ENCODE measurements at places on chromosomes 3 and 15.

DNA sequence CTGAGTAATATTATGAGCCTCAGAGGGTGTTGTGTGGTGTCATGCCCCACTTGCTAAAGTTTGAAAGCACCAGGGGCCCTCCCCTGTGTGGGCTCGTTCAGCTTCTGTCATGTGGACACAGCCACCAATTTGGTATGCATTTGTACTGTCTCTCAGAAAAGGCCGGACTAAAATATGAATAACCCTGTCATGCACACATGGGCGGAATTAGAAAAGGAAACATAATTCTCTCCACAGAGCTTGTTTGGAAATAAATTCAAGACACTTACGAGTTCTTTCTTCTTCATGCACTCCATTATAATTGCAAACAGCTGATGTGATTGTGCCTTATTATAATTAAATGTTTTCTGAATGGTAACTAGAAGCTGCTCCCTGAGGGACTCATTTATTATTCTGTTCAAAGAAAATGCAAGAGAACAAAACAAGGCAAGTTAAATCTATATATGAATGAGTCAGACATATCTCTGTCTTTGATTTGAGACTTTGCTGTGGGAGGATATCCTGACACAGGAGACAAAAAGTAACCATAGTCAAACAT, 39.1 kb downstream of the TRPM1 start:
- no peak for DNase-seq

GRCh38 chr3:172617013-172617706, 93.7 kb downstream of the NCEH1 start:
- DNase-seq: no peak

- DNase-seq: no peak
Observed at GRCh38 chr3:120498556-120499346, 48.0 kb upstream of the FSTL1 start.

DNA sequence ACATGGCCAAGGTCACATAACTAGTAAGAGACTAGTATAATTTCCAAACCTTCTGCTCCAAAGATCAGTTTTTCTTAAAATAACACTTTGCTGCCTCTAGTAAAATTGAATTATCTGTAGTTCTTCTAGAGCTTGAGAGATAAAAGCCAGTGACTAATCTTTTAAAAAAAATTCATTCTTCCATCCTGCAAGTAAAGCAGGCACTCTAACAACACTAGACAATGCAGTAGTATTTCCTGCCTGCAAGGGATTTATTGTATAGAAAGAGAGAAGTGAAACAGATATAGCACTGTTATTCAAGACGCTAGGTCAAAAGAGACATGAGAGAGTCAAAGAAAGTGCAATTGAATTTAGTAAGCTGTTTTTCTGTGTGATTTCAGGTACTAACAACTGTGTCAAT, 159.5 kb upstream of the TBC1D5 start:
- DNase-seq: peak; percentile 51

DNA sequence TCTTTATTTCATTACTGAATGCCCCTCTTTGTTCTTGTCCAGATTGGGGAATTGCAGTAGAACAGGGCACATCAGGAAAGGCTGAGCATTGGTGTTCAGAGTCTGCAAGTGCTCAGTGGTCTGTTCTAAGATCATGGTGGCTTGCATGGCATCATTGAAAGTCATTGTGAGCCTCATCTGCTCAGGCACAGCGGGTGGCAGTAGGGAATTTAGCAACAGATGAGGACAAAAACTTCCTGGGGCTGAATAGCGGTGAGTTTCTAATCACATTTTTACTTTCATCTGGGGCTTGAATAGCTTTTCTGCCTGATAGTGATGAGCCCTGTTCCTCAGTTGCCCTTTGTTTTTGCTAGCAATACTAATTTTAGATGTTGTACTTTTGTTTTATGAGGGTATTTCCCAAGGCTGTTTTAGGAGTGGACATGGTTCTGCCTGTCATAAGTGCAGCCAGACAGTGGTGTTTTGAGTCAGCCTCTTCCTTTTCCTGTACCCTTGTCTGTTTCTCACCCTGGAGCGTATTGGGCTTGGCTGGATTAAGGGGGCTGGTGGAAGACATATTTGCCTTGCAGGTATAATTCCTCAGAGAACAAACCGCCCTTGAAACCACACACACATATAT, 127.2 kb upstream of the IL12A start:
- no peak for DNase-seq
